ENCODE measurements at places on chromosomes 1 and 21.

GRCh38 chr1:55443175-55443915 lies 228.2 kb upstream of the USP24 start:
- peak; percentile 15 for DNase-seq

DNA sequence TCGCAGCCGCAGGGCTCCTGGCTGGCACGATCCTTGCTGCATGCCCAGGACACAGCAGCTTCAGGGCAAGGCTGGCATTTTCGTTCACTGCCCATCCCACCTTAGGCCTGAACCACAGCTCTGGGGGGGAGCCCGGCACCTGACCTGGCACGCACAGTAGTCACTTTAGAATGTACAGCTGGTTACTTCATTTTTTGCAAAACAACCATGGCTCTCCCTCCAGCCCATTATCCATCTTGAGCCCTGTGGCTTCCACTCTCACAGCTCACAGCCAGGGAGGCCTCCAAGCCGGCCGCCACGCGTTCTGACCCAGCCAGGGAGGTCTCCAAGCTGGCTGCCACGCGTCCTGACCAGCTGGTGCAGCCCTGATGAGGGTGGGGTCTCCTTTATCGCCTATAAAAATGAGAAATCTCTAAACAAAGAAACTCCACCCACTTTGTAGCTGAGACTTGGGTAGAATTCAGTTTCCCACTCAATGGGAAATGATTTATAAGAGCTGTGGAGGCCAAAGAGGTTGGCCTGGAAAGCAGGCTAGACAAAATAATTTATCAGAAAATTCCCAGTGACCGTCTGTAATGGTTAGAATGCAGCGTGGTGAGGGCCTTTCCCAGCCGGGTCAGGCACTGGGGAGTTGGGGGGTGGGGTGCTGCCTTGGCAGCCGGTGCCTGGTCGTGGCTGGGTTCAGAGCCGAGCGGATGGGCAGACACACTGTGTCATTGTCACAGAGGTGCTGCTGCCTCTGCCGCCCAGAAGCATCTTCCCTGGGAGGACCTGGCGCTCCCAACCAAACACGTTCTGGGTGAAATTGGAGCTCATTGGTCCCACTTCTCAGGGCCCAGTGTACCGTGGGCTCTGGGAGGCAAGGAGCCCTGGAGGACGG lies 54.6 kb upstream of the ACTRT2 start:
- DNase-seq = no peak

GRCh38 chr1:227947676-227948492 lies at the start of gene WNT9A:
WNT9A (minus strand) TSS chr1:227947932; CDS start chr1:227947887, 45 bp downstream.
- peak; percentile 89 for DNase-seq

DNA sequence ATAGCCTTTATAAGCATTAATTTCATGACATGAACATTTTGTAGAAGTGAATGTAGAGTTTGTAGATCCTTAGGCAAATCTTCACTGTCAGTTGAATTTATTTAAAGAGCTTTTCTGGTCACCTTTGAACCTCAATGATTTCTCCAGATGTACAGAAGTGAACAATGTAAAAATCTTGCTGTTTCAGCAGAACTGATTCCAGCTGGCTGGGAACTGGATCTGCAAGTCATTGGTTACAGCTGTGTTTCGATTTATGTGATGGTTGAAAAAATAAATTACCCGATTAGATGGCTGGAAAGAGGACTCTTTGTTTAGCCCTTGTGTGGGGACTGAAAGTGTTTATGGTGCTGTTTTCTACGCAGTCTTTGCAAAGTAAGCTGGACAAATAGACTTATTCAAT lies 849.8 kb downstream of the USP25 start:
- no peak for DNase-seq
